ENCODE measurements at places on chromosomes 7 and 10.

DNA sequence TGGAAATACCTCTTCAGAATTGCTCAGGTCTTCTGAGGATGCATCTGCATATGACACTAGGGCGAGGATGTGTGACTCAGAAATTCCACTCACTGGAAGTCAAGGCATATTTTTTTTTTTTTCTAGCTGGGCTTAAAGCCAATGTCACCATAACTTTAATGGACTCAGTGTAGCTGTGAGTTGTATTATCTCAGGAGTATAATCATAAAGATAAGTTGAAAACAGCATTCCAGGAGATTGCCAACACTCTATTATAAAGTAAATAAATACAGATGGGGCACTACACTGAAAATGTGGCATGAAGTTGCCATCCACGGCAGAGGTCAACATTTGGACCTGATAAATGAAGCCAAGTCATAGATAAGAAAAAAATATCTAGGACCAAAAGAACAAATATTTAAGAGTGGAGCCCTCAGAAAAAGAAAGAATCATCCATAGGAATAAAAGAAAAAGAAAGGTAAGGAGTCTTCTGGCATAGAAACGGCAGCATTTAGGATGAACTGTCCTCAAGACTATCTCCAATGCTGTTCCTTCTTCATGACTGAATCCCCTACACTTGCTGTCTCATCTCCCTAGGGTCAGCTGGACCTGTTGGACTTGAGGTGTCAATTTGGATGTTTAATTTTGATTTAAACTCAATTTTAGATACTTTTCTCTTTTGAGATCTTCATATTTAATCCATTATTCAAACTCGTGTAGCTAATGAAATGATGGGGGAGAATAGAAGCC, 72.9 kb upstream of the CAV2 start:
- ATAC-seq: peak; percentile 66

GRCh38 chr10:17206210-17206709, 4.8 kb upstream of the TRDMT1 start:
- ATAC-seq: peak; percentile 59

DNA sequence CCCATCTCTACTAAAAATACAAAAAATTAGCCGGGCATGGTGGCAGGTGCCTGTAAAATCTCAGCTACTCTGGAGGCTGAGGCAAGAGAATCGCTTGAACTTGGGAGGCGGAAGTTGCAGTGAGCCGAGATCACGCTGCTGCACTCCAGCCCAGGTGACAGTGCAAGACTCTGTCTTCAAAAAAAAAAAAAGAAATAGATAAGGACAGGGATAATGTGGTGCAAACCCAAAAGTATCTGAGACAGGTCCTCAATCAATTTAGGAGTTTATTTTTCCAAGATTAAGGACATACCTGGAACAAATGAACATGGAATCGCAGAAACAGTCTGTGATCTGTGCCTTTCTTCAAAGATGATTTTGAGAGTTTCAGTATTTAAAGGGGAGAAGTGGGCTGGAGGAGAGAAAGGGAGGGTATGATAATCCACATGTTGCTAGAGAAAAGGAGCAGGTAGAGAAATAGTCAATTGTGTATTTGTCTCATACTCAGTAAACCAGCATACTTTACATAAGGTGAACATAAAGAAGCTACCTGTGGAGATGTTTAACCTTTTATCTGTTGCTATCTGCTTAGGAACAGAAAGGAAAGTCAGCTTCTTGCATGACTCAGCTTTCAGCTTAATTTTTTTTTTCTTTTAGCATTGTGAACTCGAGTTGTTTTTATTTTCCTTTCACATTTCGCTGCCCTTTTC, 4.9 kb upstream of the MTPN start:
- no peak for ATAC-seq

DNA sequence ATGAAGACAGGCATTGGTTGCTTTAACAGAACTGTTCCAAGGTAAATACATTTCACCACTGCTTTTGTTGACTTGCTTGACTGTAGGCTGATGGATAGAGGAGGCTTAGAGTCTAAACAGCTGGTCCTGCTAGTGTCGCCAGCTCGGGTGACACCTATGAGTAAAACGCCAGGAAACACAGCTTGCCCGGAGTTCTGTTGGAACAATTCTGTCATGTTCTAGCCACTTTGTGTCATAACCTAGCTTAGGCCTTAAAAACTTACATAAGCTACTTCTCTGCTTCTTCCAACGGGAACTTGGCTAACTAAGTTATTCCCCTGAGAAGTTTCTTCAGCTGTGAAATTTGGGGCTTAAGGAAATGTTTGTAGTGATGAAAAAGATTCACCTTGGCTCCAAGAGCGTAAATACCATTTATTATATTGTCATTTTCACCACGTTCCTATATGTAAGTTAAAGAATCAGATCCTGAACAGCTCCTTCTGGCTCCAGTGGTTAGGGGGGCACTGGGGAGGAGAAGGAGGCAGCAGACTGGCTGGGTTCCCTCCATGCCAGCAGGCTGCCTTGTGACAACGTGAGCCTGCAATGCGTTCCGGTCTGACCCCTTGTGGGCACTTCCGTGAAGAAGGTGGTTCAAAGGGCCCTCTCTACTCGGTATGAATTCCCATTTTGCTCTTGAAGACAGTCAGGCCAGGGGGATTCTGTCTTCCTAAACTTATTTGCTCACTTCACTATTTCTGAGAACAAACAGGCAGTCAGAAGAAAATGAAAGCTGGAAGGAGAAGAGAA, 253.2 kb downstream of the BMPER start:
- no peak for ATAC-seq

DNA sequence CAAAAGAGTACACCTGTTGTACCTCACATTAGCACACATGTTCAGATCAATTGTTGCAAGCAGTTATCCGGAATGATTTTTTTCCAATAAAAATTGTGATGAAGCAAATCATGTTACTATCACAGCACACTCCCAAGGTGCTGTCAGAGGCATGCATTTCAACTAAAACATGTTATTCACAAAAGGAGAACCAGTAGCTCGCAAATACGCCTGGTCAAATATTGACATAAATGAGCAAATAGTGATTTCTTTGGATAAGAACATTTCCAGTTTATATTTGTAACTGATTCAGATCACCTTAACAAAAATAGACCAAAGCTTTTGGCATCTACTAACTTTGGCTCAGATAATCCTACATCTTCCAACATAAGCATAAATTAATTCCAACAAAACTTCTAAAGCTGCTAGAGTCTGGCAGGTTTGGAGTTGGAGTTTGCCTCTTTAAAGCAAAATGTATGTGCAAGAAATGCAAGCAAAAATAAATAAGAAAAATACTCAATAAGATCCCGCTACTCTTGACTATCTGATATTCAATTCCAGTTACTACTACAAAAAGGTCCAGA, 208.0 kb downstream of the SFMBT2 start:
- no peak for ATAC-seq

DNA sequence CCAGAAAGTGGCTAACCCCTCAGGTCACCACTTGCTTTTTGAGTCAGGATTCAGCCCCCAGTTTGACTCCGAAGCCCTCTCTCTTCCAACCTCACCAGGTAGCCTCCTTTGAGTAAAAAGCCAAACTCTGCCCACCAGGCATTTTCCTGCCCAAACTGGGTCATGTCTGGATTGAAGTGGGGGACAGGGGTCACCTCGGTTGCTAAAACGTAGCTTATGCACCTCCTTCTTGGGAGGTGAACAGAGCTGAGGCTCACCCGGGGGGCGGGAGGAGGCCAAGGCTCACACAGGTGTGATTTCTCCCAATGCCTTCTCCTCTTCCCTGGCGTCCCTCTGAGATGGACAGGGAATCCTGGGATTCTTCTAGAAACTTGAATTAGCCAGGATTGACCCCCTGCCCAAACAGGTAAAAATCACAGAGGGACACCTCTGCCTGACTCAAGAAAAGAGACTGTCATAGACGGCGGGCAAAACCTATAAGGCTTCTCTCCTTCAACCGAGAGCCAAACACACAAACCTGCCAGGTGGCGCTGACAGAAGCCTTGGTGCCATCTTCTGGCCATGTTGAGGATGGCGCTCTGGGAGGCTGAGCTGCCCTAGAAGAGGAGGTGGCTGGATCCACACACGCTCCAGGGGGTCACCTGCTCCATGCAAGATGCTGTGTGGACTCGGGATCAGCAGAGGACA, 51.6 kb downstream of the PRLHR start:
- ATAC-seq: peak; percentile 70

DNA sequence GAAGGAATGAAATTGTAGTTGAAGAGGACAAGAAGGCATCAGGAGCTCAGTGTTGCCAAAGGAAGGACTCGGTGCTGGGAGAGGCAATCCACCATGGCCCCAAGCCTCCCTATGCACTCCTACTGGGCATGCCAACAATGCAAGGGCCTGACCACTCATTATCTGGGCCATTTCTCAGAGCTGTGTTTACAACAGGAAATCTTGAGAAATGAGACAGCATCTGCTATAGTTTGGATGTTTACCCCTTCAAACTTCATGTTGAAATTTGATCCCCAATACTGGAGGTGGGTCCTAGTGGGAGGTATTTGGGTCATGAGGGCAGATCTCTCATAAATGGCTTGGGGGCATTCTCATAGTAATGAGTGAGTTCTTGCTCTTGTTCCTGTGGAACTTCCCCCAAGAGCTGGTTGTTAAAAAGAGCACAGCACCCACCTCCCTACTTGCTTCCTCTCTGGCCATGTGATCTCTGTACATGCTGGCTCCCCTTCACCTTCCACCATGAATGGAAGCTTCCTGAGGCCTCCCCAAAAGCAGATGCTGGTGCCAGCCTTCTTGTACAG, 50.8 kb upstream of the AOAH start:
- ATAC-seq: no peak

GRCh38 chr10:3831608-3832007, 46.6 kb upstream of the KLF6 start:
- no peak for ATAC-seq

DNA sequence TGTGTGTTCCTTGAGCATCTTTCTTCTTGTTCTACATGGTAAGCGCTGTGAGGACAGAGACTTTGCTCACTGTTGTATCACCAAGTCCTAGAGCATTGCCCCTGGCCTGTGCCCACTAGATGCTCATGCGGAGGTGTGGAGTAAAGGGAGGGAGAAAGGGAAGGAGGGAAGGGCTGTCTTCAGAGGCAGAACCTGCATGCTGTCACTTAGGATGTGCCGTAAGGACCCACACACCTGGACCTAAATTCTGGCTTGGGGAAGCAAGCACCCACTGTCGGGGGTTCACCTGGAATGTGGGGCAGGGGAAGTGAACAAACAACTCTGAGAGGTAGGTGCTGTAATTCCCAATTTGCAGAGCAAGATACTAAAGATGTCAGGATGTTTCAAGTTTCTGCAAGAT, 129.5 kb downstream of the PTPN20 start:
- no peak for ATAC-seq

DNA sequence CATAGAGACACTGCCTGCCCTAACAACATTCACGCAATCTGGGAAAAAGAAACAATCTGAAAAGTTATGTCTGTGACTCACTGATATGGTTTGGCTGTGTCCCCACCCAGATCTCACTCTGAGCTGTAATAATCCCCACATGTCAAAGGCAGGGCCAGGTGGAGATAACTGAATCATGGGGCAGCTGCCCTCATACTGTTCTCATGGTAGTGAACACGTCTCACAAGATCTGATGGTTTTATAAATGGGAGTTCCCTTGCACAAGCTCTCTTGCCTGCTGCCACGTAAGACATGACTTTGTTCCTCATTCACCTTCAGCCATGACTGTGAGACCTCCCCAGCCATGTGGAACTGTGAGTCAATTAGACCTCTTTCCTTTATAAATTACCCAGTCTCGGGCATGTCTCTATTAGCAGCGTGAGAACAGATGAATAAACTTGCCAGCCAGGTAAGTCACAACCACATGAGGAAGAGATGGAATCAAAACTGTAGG, 341.5 kb upstream of the AOAH start:
- ATAC-seq: peak; percentile 77

DNA sequence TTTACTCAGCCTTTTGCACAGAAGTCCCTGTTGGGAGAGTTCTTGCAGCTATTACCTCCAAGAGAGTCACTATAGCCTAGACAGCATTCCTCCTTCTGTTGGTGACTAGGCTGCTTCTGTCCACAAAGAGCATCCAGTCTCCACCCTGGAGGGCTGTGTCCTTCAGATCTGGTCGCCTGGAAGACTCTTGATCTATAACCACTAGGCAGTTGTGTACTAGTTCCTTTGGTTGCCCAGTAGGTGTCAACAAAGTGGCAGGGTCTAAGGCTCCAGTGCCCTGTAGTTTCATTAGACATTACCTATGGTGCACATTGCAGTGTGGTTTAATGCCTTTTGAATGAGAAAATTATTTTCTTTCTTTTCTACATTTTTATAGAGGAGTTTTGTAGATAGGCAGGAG, 11.3 kb upstream of the AKR1C2 start:
- ATAC-seq: peak; percentile 34

DNA sequence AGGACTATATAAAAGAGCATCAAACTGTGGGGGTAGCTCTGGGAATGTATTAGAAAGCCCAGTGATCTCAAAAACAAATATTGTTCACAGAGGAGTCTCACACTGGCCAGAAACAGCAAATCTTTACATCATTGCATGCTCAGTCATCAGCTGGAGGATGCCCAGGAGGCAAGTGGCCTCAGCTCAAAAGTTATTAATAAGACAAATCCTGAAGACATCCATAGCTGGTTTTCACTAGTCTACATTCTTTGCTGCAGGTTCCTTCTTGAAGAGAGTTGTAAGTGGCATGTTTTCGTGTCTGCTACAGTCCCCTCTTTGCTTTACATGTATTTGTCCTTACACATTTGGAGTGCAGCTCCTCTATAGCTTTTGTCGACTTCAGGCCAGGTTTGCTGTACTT, 8.6 kb upstream of the CCDC7 start:
- no peak for ATAC-seq

DNA sequence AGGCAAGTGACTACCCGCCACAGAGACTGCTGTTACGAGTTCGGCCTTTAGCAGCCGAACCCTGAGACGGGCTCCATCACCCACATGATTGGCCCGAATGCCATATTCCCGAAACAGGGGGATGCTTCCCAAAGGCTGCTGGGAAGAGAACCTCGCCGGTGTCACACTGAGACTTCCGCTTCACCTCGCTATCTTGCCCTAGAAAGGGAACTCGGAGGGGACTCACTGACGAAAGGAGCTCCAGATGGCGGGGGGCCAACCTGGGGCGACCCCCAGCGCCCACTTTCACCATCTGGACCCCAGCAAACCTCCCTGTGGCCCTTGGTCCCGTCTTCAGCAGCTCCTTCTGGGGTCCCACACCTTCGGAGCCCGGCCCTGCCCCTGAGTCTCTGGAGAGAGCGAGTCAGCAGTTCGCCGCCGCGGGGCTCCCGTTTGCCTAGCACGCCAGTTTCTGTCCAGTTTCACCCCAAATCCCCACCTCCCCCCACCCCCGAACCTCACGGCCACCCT, 529 bp downstream of the HPS1 start:
- peak; percentile 35 for ATAC-seq

- no peak for ATAC-seq
Observed at GRCh38 chr7:154425271-154425670, 373.1 kb downstream of the DPP6 start.

DNA sequence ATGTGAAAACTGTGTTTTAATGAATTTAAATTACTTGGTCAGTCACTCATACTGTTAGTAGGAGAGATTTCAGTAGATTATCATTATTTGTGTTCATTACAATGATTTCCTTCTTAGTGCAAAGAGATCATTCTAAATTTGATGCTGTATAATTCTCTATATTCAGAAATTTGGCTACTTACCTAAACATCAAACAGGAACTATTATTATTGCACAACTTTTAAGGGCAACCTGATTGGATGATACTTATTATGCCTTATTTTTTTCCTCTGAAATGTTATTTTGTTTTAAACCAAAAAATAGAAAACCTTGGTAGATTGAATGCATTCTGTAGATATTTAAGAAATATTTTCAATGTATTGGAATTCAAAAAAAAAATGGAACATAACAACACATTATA, 436.4 kb upstream of the PCDH15 start:
- ATAC-seq: no peak
